Smooth muscle cell of the coronary artery (primary cell): ENCODE measurements at places on chromosomes 5 and 9. TPM values are rescaled to one million over a fixed set of nuclear protein-coding genes. Genes with fewer than 3 reads are reported as not detected.

SPAG8 gene
- 1.2 and 1.3 TPM in 2 replicates for total RNA-seq

ACOT12 gene
- not detected in 2 replicates for total RNA-seq

SPINK4 gene
- total RNA-seq, result not detected in 2 replicates

ARHGEF39 gene
- total RNA-seq, result 0.53 TPM in 1 of 2 replicates, not detected in the other

MELK gene
- 1.8 and 12.3 TPM in 2 replicates for total RNA-seq
